Neural crest cell (in vitro differentiated cells): ENCODE measurements at places on chromosomes 12 and 14. TPM values are rescaled to one million over a fixed set of nuclear protein-coding genes. Genes with fewer than 3 reads are reported as not detected.

Gene DDN
- total RNA-seq, result 0.51 and 0.64 TPM in 2 replicates

Gene ARL6IP4
- 173 and 180 TPM in 2 replicates for total RNA-seq

Gene ZNF891
- 3.9 and 4.2 TPM in 2 replicates for total RNA-seq

Gene SLC38A4
- total RNA-seq, result 0.16 TPM in 1 of 2 replicates, not detected in the other

Gene COX8C
- total RNA-seq, result not detected in 2 replicates

Gene KRT79
- not detected in 2 replicates for total RNA-seq

Gene OAS1
- not detected in 2 replicates for total RNA-seq

Gene GPR137C
- 3.9 and 4.2 TPM in 2 replicates for total RNA-seq

Gene TXNDC16
- 11.1 and 11.5 TPM in 2 replicates for total RNA-seq

GRCh38 chr12:27198036-27198435 is 46.0 kb upstream of the STK38L start:
- H3K4me3 ChIP-seq, result no peak overlapping the region
- H3K27me3 ChIP-seq, result no peaks in the 10 kb centered on the region
- H3K27ac ChIP-seq, result no peak overlapping the region
- peaks cover 3% of the 10 kb centered on the region for H3K4me1 ChIP-seq
- no peaks in the 10 kb centered on the region for H3K36me3 ChIP-seq
- DNase-seq, result no peak

GRCh38 chr12:42564556-42564955 is 25.0 kb downstream of the PRICKLE1 start:
- no peaks in the 10 kb centered on the region for H3K27me3 ChIP-seq
- H3K36me3 ChIP-seq, result no peaks in the 10 kb centered on the region
- no peak overlapping the region for H3K27ac ChIP-seq
- H3K4me1 ChIP-seq, result peaks cover 25% of the 10 kb centered on the region
- DNase-seq, result no peak

DNA sequence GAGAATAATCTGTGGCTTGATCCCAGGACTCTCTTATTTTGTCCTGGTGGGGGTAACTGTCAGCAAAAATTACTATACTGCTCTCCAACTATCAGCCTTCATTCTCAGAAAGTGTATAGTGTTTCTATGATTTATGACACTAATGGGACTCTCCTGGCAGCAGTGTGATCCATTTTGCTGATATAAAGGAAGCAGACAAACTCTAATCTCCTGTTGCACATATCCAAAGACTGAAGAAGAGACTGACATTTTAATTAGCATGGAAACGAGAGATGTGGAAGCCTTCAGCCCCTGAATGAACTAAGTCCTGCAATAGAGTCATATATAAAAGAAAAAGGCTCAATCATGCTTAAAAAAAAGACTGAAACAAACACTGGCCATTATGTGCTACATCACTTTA is 127.8 kb upstream of the SSTR1 start:
- no peaks in the 10 kb centered on the region for H3K4me1 ChIP-seq
- no peak for DNase-seq
- H3K27ac ChIP-seq, result no peak overlapping the region
- H3K27me3 ChIP-seq, result peaks cover 2% of the 10 kb centered on the region

GRCh38 chr14:64329149-64329548 is 35.0 kb upstream of the ESR2 start:
- no peak overlapping the region for H3K27ac ChIP-seq
- H3K27me3 ChIP-seq, result no peaks in the 10 kb centered on the region
- no peaks in the 10 kb centered on the region for H3K4me1 ChIP-seq
- no peak overlapping the region for H3K4me3 ChIP-seq
- DNase-seq, result no peak

GRCh38 chr14:55556929-55557623 is 22.9 kb upstream of the KTN1 start:
- no peak for DNase-seq
- no peak overlapping the region for H3K4me3 ChIP-seq
- H3K36me3 ChIP-seq, result peaks cover 12% of the 10 kb centered on the region
- H3K27me3 ChIP-seq, result no peaks in the 10 kb centered on the region
- no peak overlapping the region for H3K27ac ChIP-seq

- peaks cover 12% of the 10 kb centered on the region for H3K27me3 ChIP-seq
- DNase-seq, result peak; percentile 38
- H3K36me3 ChIP-seq, result no peaks in the 10 kb centered on the region
- H3K4me3 ChIP-seq, result peak overlapping the region; percentile 98
These were observed 29.6 kb downstream of the WBP11 start for GRCh38 chr12:14773685-14774073.

- H3K27ac ChIP-seq, result no peak overlapping the region
- peaks cover 12% of the 10 kb centered on the region for H3K27me3 ChIP-seq
- H3K36me3 ChIP-seq, result peaks cover 3% of the 10 kb centered on the region
- no peak for DNase-seq
These were observed 84.6 kb upstream of the MAX start for GRCh38 chr14:65186951-65187350.

- H3K36me3 ChIP-seq, result no peaks in the 10 kb centered on the region
- peaks cover 13% of the 10 kb centered on the region for H3K27me3 ChIP-seq
- DNase-seq, result no peak
- H3K4me3 ChIP-seq, result no peak overlapping the region
These were observed 33.9 kb upstream of the FAM222A start for GRCh38 chr12:109679501-109680263.

DNA sequence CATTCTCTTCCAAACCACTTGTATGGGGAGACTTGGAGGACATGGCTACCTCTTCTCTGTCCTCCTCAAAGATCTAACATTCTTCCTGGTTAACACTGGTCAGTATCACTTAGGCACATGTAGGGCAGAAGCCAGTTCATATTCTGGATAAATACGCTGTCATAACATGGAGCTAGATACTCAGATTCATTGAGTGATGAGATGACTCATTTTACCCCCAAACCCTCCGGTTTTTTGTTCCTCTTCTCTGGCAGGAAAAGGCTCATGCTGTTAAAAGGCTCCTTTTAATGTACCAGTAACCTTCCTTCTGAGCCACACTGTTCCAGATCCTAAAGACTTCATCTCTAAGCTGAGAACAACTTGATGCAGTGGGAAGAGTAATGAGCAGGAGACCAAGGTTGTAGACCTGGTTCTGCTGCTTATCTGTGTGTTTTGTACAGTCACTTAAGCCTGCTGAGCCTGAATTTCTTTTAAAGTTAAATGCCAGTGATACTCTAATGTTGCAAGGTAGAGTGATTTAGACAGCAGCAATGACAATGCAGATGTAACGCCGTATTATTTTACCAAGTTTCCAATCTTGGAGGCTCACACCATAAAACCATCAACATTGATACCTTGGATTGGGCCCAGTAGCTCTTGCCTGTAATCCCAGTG is 57.3 kb upstream of the ELK3 start:
- no peak for DNase-seq
- H3K4me1 ChIP-seq, result peaks cover 7% of the 10 kb centered on the region
- H3K27me3 ChIP-seq, result no peaks in the 10 kb centered on the region
- H3K36me3 ChIP-seq, result no peaks in the 10 kb centered on the region
- no peak overlapping the region for H3K4me3 ChIP-seq

DNA sequence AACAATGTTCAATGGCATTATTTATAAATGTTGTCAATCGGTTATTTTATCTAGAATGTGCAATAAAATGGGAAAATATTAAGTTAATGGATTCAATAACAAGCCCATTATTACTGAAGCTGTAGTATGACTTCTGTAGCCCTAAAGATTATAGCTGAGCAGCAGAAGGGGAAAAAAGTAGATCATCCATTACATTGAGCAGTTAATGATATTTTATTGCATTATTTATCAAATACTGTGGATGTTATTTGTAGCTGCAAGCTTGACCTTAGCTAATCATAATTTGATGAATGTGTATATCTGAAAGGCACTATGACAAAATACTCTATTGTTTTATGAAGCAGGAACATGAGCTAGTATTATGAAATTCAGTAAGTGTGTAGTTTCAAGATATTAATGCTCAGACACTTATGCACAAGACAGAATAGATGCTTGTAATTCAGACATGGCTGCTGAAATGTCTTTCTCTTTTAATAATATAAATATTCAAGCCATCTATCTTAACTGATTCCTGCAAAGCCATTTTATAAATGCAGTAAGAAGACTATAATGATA is 131.5 kb upstream of the MGAT4C start:
- no peaks in the 10 kb centered on the region for H3K27me3 ChIP-seq
- DNase-seq, result no peak
- H3K36me3 ChIP-seq, result no peaks in the 10 kb centered on the region
- H3K4me1 ChIP-seq, result no peaks in the 10 kb centered on the region

DNA sequence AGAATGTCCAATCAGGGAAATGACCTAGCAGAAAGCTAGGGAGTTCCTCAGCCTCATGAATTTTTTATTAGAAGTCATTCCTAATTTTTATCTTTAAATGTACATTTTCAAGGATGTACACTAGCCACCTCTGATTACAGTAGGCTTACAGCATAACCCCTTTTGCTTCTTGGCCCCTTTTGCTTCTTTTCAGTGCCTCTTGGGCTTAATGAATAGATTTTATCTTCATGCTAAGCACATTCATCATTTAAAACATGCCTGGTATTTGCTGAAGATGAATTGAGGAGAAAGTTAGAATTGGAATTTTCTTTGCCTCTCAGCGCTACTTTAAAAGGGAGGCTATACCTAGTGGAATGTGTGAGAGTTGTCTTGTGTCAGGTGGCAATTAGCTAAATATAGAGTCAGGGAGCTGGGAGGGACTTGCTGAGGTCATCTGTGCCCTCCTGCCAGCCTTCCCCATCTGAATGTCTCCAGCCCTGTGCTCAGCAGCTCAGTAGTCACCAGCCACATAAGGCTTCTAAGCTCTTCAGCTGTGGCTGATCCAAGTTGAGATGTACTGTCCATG is 132.1 kb downstream of the SAMD4A start:
- DNase-seq, result no peak
- H3K27me3 ChIP-seq, result no peaks in the 10 kb centered on the region
- peak overlapping the region; percentile 30 for H3K27ac ChIP-seq
- no peak overlapping the region for H3K4me3 ChIP-seq

GRCh38 chr14:68979722-68980451 is 785 bp upstream of the ACTN1 start:
- peaks cover 29% of the 10 kb centered on the region for H3K4me1 ChIP-seq
- DNase-seq, result peak; percentile 22
- peaks cover 3% of the 10 kb centered on the region for H3K36me3 ChIP-seq
- H3K27ac ChIP-seq, result no peak overlapping the region
- H3K27me3 ChIP-seq, result peaks cover 6% of the 10 kb centered on the region
- peak overlapping the region; percentile 97 for H3K4me3 ChIP-seq

GRCh38 chr14:25516838-25517237 is 466.9 kb upstream of the STXBP6 start:
- H3K4me3 ChIP-seq, result no peak overlapping the region
- no peak overlapping the region for H3K27ac ChIP-seq
- no peaks in the 10 kb centered on the region for H3K27me3 ChIP-seq
- no peaks in the 10 kb centered on the region for H3K36me3 ChIP-seq

DNA sequence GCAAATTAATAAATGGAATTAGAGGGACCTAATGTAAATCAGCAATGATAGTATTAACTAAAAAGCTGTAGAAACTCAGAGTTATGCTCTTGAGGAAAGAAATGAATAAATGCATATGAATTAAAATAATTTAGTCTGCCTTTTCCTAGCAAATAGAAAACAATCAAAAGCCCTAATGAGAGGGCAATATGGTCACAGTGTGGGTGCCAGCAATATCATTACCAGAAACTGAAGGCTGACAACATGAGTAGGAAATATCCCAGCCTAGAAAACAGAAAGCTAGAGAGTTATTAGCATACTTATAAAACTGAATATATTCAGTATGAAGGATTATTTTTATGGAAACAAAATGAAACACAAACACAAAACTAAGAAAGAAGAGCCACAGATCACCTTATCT is 987.5 kb upstream of the SEL1L start:
- H3K36me3 ChIP-seq, result no peaks in the 10 kb centered on the region
- no peak overlapping the region for H3K27ac ChIP-seq
- H3K4me1 ChIP-seq, result no peaks in the 10 kb centered on the region
- H3K4me3 ChIP-seq, result no peak overlapping the region

GRCh38 chr12:101695706-101696105 is 1.7 kb upstream of the CHPT1 start:
- no peak for DNase-seq
- H3K36me3 ChIP-seq, result no peaks in the 10 kb centered on the region
- peaks cover 10% of the 10 kb centered on the region for H3K27me3 ChIP-seq
- H3K4me3 ChIP-seq, result peak overlapping the region; percentile 92
- H3K27ac ChIP-seq, result no peak overlapping the region
- peaks cover 39% of the 10 kb centered on the region for H3K4me1 ChIP-seq

- H3K27ac ChIP-seq, result no peak overlapping the region
- H3K4me1 ChIP-seq, result no peaks in the 10 kb centered on the region
- H3K27me3 ChIP-seq, result no peaks in the 10 kb centered on the region
These were observed 369.0 kb upstream of the TMTC1 start for GRCh38 chr12:30152705-30153104.

DNA sequence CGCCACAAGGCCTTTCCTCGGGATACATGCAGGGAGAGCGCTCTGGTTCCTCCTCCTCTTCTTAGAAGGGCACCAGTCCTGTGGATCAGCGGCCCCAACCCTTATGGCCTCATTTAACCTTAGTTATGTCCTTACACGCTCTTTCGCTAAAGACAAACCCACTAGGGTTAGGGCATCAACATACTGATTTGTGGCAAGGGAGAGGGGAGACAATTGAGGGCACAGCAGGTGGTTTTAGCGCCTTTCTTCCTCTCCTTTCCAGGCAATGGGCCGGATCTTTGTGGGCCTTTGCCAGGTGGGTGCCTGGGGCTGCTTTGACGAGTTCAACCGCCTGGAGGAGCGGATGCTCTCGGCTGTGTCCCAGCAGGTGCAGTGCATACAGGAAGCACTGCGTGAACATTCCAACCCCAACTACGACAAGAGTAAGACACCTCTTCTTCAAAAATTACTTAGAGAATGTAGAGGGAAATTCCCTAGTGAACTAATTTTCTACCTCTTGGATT is 43.6 kb downstream of the DYNC1H1 start:
- H3K4me1 ChIP-seq, result no peaks in the 10 kb centered on the region
- H3K4me3 ChIP-seq, result no peak overlapping the region
- peaks cover 26% of the 10 kb centered on the region for H3K36me3 ChIP-seq
- no peak for DNase-seq

DNA sequence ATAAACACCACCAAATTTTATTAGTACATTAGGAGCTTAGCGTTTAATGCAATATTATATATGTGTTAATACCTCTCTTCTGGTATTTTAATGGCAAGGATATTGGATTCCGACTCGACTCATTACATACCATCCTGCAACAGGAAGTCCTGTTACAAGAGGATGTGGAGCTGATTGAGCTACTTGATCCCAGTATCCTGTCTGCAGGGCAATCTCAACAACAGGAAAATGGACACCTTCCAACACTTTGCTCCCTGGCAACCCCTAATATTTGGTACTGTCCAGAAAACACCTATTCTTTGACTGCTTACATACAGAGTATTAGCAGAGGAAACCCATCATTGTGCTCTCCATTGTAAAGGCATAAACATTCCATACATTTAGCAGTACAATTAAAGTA is 45.2 kb downstream of the VEZT start:
- H3K27me3 ChIP-seq, result no peaks in the 10 kb centered on the region
- H3K36me3 ChIP-seq, result peaks cover 3% of the 10 kb centered on the region
- no peaks in the 10 kb centered on the region for H3K4me1 ChIP-seq

GRCh38 chr14:32470161-32470715 is 141.1 kb downstream of the AKAP6 start:
- H3K27me3 ChIP-seq, result no peaks in the 10 kb centered on the region
- no peak for DNase-seq
- H3K4me3 ChIP-seq, result no peak overlapping the region

GRCh38 chr12:52539083-52539820 is 13.7 kb downstream of the KRT71 start:
- no peaks in the 10 kb centered on the region for H3K27me3 ChIP-seq
- DNase-seq, result no peak
- H3K4me3 ChIP-seq, result no peak overlapping the region
- no peak overlapping the region for H3K27ac ChIP-seq
- no peaks in the 10 kb centered on the region for H3K4me1 ChIP-seq
